ENCODE measurements at places on chromosomes 7 and 10.

GRCh38 chr7:27211764-27212204, 11.9 kb upstream of the HOXA13 start:
- DNase-seq: no peak

GRCh38 chr10:35025916-35026315, 64.2 kb downstream of the CUL2 start:
- DNase-seq: no peak

GRCh38 chr10:131925011-131925649, 24.3 kb downstream of the PPP2R2D start:
- DNase-seq: peak; percentile 64

GRCh38 chr10:104608091-104608828, 32.8 kb upstream of the SORCS3 start:
- DNase-seq: no peak

DNA sequence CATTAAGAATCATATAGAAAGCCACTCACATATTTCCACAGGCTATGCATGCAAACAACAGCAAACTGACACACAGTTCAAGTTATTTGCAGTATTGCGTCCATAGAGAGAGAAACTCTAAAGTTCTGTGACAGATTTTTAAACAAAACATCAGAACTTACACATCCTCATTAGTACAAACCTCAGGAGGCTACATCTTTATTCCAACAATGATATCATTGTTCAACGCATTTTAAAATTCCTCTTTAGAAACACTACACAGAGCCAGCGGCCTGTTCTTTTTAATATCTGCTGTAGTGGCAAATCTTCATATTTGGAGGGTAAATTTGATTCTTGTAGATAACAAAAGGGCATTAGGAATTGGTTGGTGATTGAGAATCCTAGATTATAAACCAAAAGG, 55.9 kb upstream of the NFE2L3 start:
- no peak for DNase-seq

DNA sequence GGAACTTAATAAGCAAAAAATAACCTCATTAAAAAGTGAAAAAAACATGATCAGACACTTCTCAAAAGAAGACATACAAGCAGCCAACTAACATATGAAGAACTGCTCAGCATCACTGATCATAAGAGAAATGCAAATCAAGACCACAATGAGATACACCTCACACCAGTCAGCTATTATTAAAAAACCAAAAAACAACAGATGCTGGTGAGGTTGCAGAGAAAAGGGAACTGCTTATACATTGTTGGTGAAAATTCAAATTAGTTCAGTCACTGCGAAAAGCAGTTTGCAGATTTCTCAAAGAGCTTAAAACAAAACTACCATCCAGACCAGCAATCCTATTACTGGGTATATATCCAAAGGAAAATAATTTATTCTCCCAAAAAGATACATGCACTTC, 513.3 kb downstream of the MDFIC start:
- DNase-seq: no peak

GRCh38 chr7:155521743-155522398, 24.5 kb downstream of the CNPY1 start:
- no peak for DNase-seq

GRCh38 chr10:122263971-122264370, 7.1 kb upstream of the BTBD16 start:
- DNase-seq: no peak

DNA sequence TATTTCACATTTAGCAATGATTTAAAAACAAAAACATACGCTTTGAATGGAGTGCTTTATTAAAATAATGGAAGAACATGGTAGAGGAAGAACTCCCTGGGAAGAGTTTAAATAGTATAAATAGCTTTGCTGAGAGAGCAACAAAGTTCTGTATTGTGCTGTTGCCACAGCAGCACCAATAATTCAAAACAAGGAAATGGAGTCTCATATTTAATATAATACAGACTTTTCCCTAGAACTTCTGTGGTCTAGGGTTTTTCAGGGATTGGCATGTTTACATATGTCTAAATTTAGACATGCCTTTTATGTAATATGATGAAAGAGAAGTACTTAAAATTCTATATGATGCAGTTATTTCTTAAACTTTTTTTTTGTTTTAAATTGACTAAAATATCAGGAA, 217.2 kb upstream of the HDAC9 start:
- DNase-seq: no peak

- peak; percentile 13 for DNase-seq
Measured at GRCh38 chr10:125768219-125768855, 7.3 kb downstream of the MMP21 start.

GRCh38 chr7:157122800-157123495, 15.8 kb upstream of the UBE3C start:
- DNase-seq: no peak

DNA sequence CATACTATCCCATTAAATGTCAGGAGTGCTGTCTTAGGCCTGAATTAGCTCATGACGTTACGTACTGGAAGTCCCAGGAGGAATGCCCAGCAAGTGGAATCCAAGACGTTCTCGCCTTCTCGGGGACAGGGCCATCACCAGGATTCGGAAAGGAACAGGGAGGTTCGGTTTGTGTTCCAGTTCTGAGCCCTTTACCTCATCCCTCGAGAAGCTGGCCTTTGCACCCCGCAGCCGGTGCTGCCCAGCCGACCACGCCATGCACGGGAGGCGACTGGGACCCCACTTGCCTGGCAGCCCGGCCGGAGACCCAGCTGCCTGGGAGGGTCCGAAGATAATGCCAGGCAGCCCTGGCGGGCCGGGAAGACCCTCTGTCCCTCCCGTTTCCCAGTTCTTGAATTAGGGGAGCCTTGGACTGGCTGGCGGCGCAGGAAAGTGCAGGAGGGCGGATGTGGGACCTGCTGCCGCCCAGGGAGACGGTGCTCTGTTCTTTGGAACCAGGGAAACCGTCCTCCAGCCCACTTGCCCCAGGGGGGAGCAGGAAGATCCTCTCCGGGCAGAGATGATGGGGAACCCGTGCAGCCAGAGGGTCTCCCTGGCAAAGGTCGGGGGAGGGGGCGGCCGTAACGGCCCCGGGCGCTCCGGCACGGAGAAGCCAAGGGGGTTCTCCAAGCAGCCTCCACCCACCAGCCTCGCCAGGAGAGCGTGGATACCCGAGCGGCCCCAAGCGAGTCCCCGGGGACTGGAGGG, 671 bp upstream of the CHST3 start:
- DNase-seq: no peak

DNA sequence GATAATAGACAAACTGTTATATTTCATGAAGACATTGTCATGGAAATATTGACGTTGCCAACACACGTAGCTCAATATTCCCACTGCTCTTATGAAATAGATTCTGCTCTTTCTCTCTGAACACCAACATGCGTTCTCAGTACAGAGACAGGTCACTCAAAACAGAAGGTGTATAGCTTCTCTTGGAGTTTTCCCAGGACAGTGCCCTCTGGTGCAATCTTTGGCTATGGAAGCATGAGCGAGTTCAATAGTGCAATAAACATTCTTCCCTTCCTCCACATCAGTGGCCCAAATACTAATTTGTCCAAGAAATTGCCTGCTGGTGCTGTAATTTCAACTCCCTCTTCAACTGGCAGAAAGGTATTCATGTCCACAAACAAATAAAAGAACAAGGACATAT, 145.3 kb downstream of the MAGI2 start:
- no peak for DNase-seq

DNA sequence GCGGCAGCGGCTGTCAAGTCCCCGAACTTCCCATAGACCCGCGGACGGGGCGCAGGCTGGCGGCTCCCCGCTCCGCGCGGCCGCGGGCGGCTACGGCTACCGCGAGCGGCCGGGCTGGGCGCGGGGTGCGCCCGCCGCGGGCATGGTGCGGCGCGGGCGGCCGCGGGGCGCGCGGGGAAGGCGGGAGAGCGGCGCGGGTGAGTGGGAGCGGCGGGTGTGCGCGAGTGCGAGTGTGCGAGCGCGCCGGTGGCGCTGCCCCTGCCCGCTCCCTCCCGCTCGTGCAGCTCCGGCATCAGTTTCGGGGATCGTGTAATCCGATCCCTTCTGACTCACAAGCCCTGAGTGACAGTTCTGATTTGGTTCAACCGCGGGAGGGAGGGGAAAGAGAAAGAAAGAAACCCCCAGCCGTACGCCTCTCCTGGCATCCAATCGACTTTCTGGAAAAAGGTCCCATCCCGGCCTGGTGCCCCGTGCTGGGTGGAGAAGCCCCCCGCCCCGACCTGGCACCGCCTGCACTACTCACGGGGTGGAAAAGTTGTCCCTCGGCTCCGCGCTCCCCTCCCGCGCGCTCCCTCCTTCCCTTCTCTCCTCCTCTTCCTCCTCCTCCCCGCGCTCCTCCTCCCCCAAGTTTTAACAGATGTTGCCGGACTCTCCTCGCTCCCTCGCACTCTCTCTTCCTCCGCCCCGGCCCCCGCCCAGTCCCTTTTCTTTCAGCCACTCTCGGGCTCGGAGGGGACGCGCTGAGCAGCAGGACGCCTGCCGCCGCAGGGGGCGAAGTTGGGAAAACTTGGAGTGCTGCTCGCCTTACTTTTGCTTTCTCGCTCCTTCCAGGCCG, at the start of gene GLI3:
Gene GLI3, minus strand, starts transcription at position 234 of the 835 bp plus-strand sequence. CDS start 13,956 bp downstream, outside the sequence.
- peak; percentile 98 for DNase-seq

GRCh38 chr10:120098232-120098930, 205.9 kb downstream of the SEC23IP start:
- DNase-seq: peak; percentile 80

DNA sequence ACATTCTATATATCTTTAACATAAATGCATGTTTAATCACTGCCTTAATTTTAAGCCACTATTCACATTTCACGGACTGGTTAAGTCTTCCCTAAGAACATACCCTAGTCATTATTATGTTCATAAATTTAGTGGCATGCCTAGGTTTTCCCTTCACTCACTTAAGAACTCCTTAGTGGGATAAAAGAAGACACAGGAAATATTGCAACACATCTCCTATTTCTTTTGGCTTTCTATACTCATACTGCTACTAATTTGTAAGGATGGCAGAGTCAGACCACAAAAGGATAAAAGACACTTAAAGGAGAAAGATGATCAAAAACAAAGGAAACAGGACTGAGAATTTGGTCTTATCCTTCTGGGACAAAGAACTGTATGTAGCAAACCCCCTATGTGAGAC, 951.4 kb downstream of the SORCS3 start:
- DNase-seq: no peak

DNA sequence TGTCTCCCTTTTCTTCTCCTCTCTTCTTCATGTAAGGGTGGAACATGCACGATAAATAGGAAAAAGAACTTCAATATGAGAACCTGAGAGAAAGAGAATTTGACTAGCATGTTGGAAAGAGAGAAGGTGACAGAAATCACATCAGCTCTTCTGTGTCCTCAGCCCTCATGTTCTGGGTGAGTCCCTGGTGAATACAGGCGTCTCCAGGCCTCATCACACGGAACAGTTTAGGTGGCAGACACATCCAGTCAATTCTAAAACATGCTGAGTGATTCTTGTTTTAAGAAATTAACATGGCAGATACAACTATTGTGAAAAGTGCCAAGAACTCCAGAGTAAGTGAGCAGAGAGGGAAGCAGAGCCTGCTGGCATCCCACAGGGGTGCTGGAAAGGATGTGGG, 96.1 kb downstream of the FAM107B start:
- DNase-seq: no peak

- no peak for DNase-seq
Measured at GRCh38 chr10:86339226-86339865, 27.2 kb downstream of the GRID1 start.

All from T47D (cell line).